HFFc6 (cell line): ENCODE measurements at places on chromosomes 6 and 20.
A peak's percentile ranks its signal among the peaks of the same experiment; 100 is the strongest.

- no peak for DNase-seq
- H3K27me3 ChIP-seq, result peaks cover 15% of the 10 kb centered on the region
- peaks cover 68% of the 10 kb centered on the region for H3K4me1 ChIP-seq
- H3K36me3 ChIP-seq, result peaks cover 55% of the 10 kb centered on the region
These were observed 29.9 kb upstream of the SYNCRIP start for GRCh38 chr6:85672623-85673022.

DNA sequence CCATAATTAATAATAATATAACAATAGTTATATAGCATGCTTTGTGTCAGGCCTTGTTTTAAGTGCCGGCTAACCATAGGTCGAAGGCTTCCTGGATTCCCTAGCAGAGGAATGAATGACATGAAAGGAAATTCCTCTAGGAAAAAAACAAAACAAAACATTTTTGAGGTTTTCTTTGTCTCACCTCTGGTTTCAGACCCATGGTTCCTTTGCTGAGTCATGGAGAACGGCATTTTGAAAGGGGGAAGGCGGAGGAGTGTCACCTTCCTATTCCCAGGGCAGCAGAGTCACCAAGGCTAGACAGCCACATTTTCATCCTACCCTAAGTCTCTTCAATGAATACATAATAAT lies 25.3 kb upstream of the CCND3 start:
- DNase-seq, result peak; percentile 62
- H3K36me3 ChIP-seq, result no peaks in the 10 kb centered on the region
- H3K4me3 ChIP-seq, result peak overlapping the region; percentile 27
- peak overlapping the region; percentile 52 for H3K27ac ChIP-seq
- peaks cover 40% of the 10 kb centered on the region for H3K4me1 ChIP-seq

DNA sequence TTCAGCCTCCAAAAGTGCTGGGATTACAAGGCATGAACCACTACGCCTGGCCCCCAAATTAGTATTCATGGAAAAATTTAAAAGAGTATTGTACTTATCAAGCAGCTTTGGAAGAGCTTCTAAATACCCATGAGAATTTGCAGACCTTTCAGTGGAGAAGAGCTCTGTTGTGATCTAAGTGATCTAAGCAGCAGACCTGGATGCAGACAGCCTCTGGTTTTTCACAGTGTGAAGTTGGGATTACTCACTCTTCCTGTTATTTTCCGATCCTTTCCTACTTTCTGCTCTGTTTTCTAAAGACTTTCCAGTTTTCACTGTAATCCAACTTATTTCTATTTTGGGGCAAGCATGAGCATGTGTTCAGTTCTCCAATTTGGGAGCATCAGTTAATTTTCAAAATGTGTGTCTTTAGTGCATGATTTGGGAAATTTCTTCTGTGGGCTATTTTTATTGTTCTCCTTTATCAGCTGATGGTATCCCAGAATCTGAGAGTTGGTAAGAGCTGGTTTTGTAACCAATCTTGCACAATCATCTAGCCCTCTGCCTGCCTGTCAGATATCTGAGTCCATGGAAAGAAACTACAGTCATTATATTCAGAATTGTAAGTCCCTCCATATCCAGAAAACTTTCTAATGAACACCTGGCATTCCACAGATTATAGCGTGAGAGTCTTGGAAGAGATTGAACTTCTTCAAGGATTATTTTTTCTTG lies 207.7 kb upstream of the DTNBP1 start:
- no peaks in the 10 kb centered on the region; the same call in 1 of the 2 replicates for H3K36me3 ChIP-seq
- peaks cover 4% of the 10 kb centered on the region; the same call in 1 of the 2 replicates for H3K27me3 ChIP-seq
- no peaks in the 10 kb centered on the region for H3K4me1 ChIP-seq
- H3K27ac ChIP-seq, result no peak overlapping the region
- no peak for DNase-seq

GRCh38 chr6:32794510-32794909 lies 22.3 kb downstream of the HLA-DOB start:
- DNase-seq, result no peak
- peaks cover 19% of the 10 kb centered on the region for H3K4me1 ChIP-seq
- H3K36me3 ChIP-seq, result no peaks in the 10 kb centered on the region; the same call in 1 of the 2 replicates
- peaks cover 37% of the 10 kb centered on the region for H3K27me3 ChIP-seq

DNA sequence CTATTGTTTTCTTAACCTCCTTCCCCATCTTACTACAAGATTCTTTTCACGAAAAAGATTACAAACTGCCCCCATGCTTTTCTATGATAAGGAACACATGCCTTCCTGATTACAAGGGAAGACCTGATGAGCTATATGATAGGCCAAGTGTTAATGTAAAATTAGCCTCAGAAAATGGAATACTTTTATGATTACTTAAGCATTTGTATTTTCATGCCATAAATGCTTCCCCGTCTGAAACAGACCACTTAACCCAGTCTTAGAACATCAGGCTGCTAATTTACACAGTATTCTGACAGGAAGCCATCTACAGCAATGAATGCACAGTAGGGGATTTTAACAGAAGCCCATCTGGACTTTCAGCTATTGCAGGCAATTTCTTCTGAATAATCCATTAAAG lies 274.9 kb downstream of the HAO1 start:
- no peak overlapping the region for H3K4me3 ChIP-seq
- DNase-seq, result no peak
- H3K4me1 ChIP-seq, result no peaks in the 10 kb centered on the region
- 0 out of 2 replicates have a peak, but pooled peaks cover 4% of the 10 kb centered on the region for H3K36me3 ChIP-seq
- no peaks in the 10 kb centered on the region for H3K27me3 ChIP-seq
- no peak overlapping the region for H3K27ac ChIP-seq

- no peak overlapping the region for H3K27ac ChIP-seq
- H3K4me1 ChIP-seq, result no peaks in the 10 kb centered on the region
- H3K27me3 ChIP-seq, result peaks cover 2% of the 10 kb centered on the region; the same call in 1 of the 2 replicates
- DNase-seq, result no peak
These were observed 796.5 kb downstream of the PRIM2 start for GRCh38 chr6:58113960-58114359.

DNA sequence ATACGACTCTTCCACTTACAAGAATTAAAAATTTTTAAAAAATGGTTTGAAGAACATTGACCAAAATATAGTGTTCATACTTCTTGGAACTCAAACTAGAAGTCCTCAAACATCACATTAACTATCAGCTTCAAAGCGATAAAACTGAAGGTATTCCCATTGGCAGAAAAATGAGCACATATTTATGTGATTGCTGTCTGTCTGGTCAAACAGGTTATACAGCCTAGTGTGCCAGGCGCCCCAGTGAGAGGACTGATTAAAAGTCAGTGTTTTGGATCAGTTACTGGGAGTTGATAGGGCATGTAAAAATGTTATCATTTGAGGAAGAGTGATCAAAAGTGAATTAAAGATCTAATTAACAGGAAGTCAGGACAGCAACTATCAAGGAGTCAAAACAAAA lies 738.8 kb downstream of the HDGFL1 start:
- H3K27ac ChIP-seq, result no peak overlapping the region
- peaks cover 13% of the 10 kb centered on the region; the same call in 1 of the 2 replicates for H3K36me3 ChIP-seq
- no peaks in the 10 kb centered on the region; the same call in 1 of the 2 replicates for H3K27me3 ChIP-seq
- no peak overlapping the region for H3K4me3 ChIP-seq
- H3K4me1 ChIP-seq, result no peaks in the 10 kb centered on the region
- no peak for DNase-seq

DNA sequence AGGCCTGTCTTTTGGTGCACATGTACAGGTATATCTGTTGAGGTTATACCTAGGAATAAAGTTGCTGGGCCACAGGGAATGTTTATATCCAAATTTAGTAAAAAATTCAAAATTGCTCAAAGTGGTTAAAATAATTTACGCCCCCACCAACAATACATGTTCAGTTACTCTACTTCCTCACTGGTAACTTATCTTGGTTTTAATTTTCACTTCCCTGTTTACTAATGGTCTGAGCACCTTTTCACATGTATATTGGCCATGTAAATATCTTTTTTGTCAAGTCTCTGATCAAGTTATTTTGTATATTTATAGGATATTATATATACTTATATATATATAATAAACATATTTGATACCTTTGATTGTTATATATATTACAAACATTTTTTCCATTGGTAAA lies 9.7 kb downstream of the PDE7B start:
- no peak for DNase-seq
- no peaks in the 10 kb centered on the region for H3K27me3 ChIP-seq
- no peak overlapping the region for H3K27ac ChIP-seq
- no peaks in the 10 kb centered on the region; the same call in 1 of the 2 replicates for H3K4me1 ChIP-seq
- H3K4me3 ChIP-seq, result no peak overlapping the region

- no peaks in the 10 kb centered on the region for H3K4me1 ChIP-seq
- H3K4me3 ChIP-seq, result no peak overlapping the region
- no peaks in the 10 kb centered on the region for H3K27me3 ChIP-seq
- H3K36me3 ChIP-seq, result no peaks in the 10 kb centered on the region
- no peak overlapping the region for H3K27ac ChIP-seq
These were observed 17.2 kb upstream of the SNAP25 start for GRCh38 chr20:10201321-10201870.

DNA sequence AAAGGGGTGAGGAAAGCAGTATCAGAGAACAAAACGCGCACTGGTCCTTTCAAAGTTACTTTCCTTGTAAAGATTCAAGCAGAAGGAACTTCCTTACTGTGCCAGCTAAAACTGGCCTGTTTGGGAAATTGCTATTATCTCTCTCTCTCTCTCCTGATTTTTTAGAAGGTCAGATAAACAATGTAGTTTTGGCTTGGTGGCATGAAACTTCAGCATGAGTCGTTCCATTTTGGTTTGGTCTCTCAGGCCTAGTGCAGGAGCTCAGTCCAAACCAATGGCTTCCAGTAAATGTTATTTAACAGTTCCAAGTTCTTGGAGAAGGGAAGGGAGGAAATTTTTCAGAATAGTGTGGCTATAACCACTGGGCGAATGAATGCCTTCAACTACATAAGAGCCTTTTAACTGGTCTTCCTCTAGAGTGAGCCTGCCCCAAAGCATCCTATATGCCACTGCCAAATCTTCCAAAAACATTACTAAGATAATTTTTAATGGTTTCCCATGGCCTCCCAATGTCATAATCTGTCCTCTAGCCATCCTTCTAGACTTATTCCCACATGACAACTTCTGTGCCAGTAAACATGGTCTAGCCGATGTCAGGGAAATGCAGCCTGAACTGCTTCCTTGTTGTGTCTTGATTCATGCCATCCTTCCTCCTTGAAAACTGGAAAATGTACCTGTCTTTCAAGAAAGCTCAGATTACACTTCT lies 9.1 kb upstream of the SNX9 start:
- no peaks in the 10 kb centered on the region for H3K27me3 ChIP-seq
- H3K4me3 ChIP-seq, result peak overlapping the region; percentile 62; the same call in 1 of the 2 replicates
- H3K27ac ChIP-seq, result peak overlapping the region; percentile 94

- no peaks in the 10 kb centered on the region; the same call in 1 of the 2 replicates for H3K27me3 ChIP-seq
- H3K4me1 ChIP-seq, result peaks cover 42% of the 10 kb centered on the region
- H3K36me3 ChIP-seq, result peaks cover 4% of the 10 kb centered on the region; the same call in 1 of the 2 replicates
- peak overlapping the region; percentile 51 for H3K4me3 ChIP-seq
- DNase-seq, result no peak
- peak overlapping the region; percentile 61 for H3K27ac ChIP-seq
These were observed 35.6 kb upstream of the SLCO4A1 start for GRCh38 chr20:62606551-62607201.

GRCh38 chr20:37480919-37481318 lies 40.1 kb upstream of the NNAT start:
- H3K27me3 ChIP-seq, result peaks cover 39% of the 10 kb centered on the region
- H3K4me3 ChIP-seq, result no peak overlapping the region
- H3K27ac ChIP-seq, result no peak overlapping the region
- no peaks in the 10 kb centered on the region for H3K4me1 ChIP-seq

- no peak overlapping the region for H3K27ac ChIP-seq
- no peaks in the 10 kb centered on the region for H3K36me3 ChIP-seq
- DNase-seq, result no peak
- H3K4me3 ChIP-seq, result no peak overlapping the region
These were observed 46.3 kb downstream of the FAM209B start for GRCh38 chr20:56579301-56579710.

DNA sequence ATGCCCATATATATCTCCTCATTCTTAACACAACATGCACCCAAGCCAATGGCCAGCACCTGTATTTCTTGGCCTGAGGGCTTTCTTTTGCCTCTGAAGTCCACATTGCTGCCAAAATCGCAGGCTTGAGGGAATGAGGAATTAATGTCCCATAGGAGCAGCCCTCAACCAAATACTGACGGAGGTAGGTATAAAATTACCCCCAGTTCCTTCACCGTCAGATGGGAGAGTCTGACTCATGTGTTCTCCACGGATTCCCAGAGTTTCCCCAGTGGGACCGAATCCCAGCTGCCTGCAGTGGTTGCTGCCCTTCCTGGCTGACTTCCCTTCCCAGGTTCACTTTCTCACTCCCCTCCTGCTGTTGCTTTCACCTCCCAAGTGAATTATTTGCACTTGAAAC lies 602.2 kb upstream of the NOX3 start:
- no peaks in the 10 kb centered on the region for H3K4me1 ChIP-seq
- no peaks in the 10 kb centered on the region for H3K36me3 ChIP-seq
- no peak for DNase-seq
- no peak overlapping the region for H3K27ac ChIP-seq
- H3K4me3 ChIP-seq, result no peak overlapping the region

DNA sequence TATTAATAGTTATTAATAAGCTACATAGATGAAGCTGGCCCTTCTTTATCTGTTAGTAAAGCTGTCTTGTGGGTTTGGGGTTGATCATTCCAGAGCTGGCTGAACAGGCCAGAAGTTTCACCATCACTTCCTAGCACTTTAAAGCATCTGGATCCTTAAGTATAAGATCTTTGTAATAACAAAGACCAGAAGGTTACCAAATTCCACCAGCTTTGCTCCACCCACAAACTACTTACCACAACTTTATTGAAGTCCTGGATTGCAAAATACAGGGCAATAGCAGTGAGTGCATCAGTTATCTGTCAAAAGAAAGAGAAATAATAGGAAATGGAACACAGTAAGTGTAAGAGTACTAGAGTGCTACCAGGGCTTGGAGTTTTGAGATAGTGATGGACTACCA lies 33.0 kb downstream of the PIGU start:
- H3K27me3 ChIP-seq, result no peaks in the 10 kb centered on the region; the same call in 1 of the 2 replicates
- H3K4me1 ChIP-seq, result no peaks in the 10 kb centered on the region
- H3K27ac ChIP-seq, result no peak overlapping the region
- peak; percentile 62 for DNase-seq
- no peaks in the 10 kb centered on the region; the same call in 1 of the 2 replicates for H3K36me3 ChIP-seq

GRCh38 chr6:90072501-90072900 lies 178.2 kb downstream of the GJA10 start:
- no peak overlapping the region for H3K27ac ChIP-seq
- H3K4me3 ChIP-seq, result no peak overlapping the region
- H3K36me3 ChIP-seq, result no peaks in the 10 kb centered on the region

GRCh38 chr6:111939902-111940301 lies 66.7 kb upstream of the FYN start:
- H3K4me3 ChIP-seq, result no peak overlapping the region
- no peak overlapping the region; the same call in 1 of the 2 replicates for H3K27ac ChIP-seq
- DNase-seq, result no peak
- no peaks in the 10 kb centered on the region for H3K36me3 ChIP-seq

- no peak overlapping the region for H3K27ac ChIP-seq
- no peak overlapping the region for H3K4me3 ChIP-seq
- H3K4me1 ChIP-seq, result no peaks in the 10 kb centered on the region
These were observed 46.1 kb downstream of the PHACTR3 start for GRCh38 chr20:59650418-59650817.
